ENCODE measurements at places on chromosomes 1 and 21.
A peak's percentile ranks its signal among the peaks of the same experiment; 100 is the strongest.

DNA sequence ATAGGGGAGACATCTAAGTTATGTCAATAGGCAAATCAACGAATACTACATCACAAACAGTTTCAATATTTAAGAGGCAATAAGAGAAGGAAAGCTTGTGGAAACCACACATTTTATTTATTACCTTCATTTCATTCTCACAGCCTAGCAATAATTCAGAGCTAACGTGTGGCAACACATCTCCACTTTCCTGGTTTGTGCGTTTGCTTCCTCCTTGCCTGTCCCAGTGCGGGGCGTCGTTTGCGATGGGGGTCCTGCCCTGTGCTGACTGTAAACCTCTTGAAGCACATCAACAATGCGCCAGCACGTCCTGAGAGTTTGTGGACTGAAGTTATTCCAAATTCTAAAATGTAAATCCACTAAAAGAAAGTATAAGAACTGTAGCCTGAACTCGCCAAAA, 14.4 kb upstream of the VPS26C start:
- DNase-seq = no peak

- no peak for DNase-seq
Measured at GRCh38 chr1:19682257-19682656, 17.6 kb downstream of the HTR6 start.

DNA sequence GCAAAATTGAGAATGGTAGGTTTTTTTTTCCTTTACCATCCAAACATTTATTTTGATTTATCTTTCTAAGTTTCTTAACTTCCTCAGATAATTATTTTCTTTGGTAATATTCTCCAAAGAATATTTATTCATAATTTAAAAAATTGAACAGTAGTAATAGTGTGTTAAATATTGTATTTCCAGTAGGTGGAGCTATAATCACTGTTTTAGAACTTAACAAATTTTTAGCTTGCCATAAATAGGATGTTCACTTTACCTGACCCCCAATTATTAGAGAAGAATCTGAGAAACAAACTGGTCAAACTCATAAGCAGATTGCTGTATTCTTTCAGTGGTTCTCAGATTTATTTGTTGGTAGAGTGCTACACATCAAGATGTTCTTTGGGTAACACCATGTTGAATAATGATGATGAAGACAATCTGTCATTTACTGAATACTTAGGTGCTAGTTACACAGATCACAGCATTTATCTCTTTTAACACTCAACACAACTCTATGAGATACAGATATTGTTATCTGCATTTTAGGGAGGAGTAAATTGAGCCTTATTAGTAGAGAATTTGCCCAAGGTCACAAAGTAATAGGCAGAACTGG, 82.4 kb upstream of the GPR88 start:
- no peak for DNase-seq

- DNase-seq = no peak
Measured at GRCh38 chr1:227741166-227741870, 6.1 kb downstream of the SNAP47 start.

- DNase-seq = no peak
Measured at GRCh38 chr1:232328486-232329102, 301.3 kb downstream of the SIPA1L2 start.

- no peak for DNase-seq
Measured at GRCh38 chr1:63915121-63915520, 141.3 kb downstream of the ROR1 start.

- DNase-seq = no peak
Measured at GRCh38 chr1:162397039-162397448, 14.9 kb downstream of the SH2D1B start.

DNA sequence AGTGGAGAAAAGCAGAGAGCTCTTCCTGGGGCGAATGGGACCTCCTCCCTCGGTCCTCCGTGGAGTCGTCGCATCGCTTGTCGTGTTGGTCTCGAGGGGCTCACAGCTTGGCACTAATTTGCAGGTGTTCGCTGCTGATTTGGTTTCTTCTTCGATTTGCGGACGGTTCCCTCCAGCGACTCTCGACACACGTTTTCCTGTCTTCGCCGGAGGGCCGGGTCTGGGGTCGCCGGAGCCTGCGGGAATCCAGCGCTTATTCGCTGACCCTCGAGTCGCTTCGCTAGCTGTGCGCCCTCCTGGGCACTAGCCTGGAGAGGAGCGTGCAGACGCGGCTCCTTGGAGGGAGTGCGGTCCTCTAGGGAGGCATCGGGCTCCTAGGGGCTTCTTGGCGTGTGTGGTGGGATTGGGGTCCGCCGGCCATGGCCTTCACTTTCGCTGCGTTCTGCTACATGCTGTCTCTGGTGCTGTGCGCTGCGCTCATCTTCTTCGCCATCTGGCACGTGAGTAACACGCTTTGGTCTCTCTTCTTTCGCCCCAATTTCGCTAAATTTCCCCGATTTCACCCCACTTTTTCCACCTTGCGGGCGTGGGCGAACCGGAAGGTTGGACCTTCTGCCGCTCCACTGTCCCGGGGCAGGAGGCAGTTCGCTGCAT, 766 bp downstream of the CNIH3 start:
- DNase-seq = no peak

GRCh38 chr1:236394879-236395229, 768 bp downstream of the EDARADD start:
- no peak for DNase-seq

- DNase-seq = no peak
Measured at GRCh38 chr1:184513421-184513820, 126.6 kb downstream of the C1orf21 start.

- no peak for DNase-seq
Measured at GRCh38 chr1:151939779-151940178, 30.5 kb upstream of the THEM4 start.

GRCh38 chr21:46190491-46191131, 6.4 kb upstream of the SPATC1L start:
- no peak for DNase-seq

DNA sequence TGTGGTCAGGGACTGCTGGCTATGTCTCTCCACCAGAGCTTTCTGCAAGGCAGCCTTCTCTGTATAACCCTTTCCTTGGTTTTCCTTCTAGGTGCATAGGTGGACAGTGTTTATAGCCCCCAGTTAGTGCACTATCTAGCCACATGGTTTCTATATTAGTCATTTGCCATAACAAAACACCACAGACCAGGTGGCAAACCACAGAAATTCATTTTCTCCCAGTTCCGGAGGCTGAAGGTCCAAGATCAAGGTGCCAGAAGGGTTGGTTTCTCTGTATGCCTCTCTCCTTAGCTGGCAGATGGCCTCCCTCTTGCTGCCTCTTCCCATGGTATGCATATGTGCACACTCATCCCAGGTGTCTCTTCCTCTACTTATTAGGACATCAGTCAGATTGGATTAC, 106.4 kb downstream of the KAZN start:
- DNase-seq = no peak

- no peak for DNase-seq
Measured at GRCh38 chr1:208107425-208108212, 136.6 kb downstream of the PLXNA2 start.

DNA sequence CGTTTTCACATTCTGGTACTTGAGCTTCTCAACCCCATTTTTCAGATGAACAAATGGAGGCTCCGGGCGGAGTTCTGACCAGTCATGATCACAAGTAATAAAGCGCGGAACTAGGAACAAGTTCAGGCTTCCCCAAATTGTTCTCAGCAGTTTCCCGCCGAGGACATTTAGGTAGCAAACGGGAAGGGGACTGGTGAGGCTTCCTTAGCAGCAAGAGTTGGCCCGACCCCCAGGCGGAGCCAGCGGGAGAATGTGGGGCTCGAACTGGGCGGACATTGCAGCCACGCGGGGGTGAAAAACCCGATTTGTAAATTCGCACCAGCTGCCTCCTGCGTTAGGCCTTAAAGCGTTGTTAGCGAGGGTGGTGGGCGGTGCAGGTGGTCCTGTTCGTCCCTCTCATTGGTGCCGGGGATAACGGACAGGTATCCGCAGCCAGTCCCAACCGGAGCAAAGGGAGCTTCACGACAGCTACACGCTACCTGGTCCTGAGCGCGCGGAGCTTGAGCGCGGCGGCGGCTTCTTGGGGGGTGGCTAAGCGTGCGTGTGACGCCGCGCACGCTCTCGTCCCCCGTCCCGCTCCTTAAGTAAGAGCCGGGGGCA, 15.3 kb downstream of the SEMA6C start:
- DNase-seq = peak; percentile 63

GRCh38 chr1:78607944-78608343, 12.3 kb upstream of the IFI44L start:
- DNase-seq = no peak

DNA sequence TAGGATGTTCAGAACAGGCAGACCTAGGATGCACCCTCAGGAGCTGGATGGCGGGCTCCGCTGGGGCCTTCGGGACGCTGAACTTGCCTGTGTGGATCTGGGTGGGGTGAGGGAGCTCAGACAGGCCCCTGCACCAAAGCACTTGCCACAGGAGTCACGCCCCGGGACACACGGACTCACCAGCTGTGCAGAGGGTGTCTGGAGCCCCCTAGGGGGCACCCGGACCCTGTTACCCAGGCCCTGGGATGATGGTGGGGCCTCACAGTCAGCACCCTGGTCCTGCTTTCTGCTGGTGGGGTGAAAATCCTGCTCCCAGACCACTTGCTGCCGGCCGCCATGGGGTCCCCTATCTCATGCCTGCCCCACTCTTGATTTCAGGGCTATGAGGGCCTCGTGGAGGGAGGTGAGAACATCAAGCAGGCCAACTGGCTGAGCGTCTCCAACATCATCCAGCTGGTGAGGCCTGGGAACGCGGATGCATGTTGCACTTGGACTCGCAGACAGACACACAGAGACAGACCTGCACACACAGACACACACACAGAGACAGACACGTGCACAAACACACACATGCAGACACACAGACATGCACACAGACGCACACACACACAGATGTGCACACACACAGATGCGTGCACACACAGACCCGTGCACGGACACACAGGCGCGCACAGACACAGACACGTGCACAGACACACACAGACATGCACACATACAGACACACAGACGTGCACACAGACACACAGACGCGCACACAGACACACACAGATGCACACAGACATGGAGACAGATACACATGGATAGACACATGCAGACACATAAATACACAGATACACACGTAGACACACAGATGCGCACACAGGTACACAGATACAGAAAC, 11.0 kb downstream of the PFKL start:
- DNase-seq = no peak

DNA sequence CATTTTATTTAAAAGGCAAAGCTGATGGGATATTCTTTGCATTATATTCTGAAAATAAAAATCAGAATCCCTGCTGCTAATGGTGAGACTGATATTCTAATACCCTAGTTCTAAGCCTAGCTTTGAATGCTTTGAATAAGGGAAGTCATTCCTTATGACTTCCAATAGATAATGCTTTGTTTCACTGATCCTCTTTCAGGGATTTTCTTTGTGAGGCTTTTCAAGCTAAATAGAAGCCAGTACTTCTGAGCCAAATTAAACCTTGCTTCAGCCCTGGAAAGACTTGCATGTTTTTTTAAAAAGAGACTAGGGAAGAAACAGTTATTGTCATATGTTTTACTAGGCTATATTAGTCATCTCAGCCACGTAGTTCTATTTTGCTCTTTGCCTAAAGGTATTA, 68.5 kb upstream of the CACYBP start:
- DNase-seq = no peak

DNA sequence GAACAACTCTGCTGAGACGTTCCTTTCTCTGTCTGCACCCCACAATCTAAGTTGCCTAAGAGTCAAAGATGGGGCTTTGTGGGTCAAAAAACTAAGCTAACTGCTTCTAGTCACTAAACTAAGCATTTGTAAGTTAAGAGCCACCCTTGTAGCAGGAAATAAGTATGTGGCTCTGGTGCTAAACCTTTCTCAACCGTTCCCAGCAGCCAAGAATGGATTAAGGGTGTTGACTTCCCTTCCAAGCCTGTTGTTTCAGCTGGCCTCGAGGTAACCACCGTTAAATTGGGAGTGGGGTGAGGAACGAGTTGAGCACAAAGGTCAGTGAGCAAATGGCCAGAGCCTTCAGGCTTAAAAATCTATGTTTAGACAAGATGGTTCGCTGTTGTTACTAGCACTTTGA, 169.1 kb downstream of the TRIM33 start:
- no peak for DNase-seq

GRCh38 chr1:77704736-77705135, 22.3 kb upstream of the ZZZ3 start:
- DNase-seq = no peak

DNA sequence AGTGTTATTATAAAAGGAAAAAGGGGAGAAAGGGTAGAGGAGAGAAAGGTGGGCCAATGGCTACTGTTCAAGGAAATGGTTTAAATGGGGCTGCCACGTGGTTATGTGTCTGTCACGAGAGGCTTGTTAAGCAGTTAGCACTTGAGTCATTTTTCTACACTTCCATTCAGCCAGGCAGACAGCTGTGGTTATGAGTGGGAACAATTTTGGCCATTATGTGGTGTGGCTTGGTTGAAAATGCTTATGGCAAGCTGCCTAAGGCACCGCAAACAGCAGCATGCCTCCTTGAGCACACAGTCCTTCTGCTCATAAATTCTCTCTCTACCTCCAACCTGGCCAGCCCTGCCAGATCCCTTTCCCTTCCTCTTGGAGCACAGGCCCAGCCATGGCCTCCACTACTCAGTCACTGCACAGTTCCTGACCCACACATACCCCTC, 3.2 kb upstream of the SRM start:
- no peak for DNase-seq
